ENCODE measurements at places on chromosomes 5 and 9.

DNA sequence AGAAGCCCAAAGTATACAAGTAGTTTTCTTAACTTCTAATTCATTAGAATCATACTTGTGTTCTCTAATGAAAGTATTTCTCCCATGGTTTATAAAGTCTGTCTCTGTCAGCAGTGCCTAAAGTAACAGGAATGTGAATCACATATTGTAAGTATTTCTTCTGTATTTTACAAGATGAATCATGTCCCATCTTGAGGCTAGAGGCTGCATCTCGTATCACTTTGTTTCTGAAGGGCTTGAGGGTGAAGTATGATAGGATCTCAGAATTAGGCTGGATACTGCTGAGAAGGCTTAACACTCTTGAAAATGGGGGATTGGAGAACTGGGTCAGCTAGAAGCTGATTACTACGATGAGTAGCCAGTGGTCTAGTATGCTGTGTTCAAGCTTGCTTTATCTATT, 242.2 kb upstream of the ACTBL2 start:
- no peak for DNase-seq

GRCh38 chr9:33813712-33814641, 3.0 kb upstream of the UBE2R2 start:
- peak; percentile 38 for DNase-seq

- DNase-seq = peak; percentile 29
Observed at GRCh38 chr5:142032747-142033631, 20.2 kb upstream of the GNPDA1 start.

GRCh38 chr5:103941596-103941995, 379.0 kb upstream of the NUDT12 start:
- no peak for DNase-seq

DNA sequence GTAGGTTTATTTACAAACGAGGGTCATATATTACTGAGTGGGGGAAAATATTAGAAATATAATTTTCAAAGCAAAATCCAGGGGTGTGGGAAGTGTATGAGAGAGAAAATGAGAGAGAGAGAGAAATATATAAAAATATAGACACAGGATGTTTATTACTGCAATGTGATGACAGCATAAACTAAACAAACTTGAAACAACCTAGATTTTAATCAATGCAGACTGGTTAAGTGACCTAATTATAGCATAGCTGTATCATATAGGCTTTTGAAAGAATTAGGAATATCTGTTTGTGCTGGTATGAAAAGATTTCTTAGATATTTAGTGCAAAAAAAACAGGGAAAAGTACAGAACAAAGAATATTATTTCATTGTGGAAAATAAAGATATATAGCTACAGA, 280.5 kb downstream of the ACTL7B start:
- DNase-seq = no peak
